Neural progenitor cell (in vitro differentiated cells): ENCODE measurements at places on chromosomes 5 and 9.

DNA sequence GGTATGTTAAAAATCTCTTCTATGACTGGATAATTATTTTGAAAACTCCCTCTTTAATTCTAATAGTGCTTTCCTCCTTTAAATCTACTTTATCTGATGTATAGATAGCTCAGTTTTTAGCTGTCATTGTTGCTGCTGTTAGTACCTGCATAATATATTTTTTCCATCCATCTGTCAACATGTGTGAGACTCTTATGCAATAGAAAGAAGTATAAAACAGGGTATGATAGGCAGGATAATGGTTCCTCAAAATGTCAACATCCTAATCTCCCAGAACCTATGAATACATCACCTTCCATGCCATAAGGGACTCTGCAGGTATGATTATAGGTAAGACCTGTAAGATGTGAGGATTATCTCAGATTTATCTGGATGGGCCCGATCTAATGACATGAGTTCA, 136.9 kb upstream of the LHFPL2 start:
- H3K27ac ChIP-seq = no peak overlapping the region
- H3K27me3 ChIP-seq = no peaks in the 10 kb centered on the region
- DNase-seq = no peak
- no peaks in the 10 kb centered on the region for H3K36me3 ChIP-seq
- no peaks in the 10 kb centered on the region for H3K4me1 ChIP-seq
- no peak overlapping the region for H3K4me3 ChIP-seq

DNA sequence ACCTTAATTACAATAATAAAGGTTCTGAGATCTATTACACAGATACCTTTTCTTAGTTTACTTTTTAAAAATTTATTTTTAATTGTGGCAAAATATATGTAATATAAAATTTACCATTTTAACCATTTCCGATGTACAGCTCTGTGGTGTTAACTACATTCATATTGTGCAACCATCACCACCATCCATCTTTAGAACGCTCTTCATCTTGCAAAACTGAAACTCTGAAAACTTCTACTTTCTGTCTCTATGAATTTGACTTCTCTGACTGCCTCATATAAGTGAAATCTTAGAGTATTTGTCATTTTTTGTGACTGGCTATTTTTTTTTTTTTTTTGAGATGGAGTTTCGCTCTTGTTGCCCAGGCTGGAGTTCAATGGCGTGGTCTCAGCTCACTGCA, 26.8 kb downstream of the WWC1 start:
- DNase-seq = no peak
- no peak overlapping the region for H3K27ac ChIP-seq
- no peaks in the 10 kb centered on the region for H3K27me3 ChIP-seq
- no peak overlapping the region for H3K4me3 ChIP-seq
- peaks cover 28% of the 10 kb centered on the region for H3K4me1 ChIP-seq

DNA sequence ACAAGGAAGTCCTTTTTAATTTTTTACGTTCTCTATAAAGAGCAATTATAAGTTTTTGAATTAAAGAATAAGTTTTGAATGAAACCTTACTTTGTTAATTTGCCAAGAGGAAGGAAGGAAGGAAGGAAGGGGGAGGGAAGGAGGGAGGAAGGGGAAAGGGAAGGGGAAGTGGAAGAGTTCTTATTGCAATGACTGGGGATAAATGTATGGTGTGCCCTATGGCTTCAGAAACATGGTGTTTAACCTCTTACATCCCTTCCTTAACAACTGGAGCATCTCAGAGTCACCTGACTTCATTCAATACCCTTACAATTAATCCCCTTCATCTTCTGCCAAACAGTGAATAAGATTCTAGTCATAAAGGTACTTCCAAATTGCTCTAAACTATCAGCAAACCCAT, 16.0 kb downstream of the CEMIP2 start:
- peak overlapping the region; percentile 37 for H3K4me3 ChIP-seq
- peaks cover 20% of the 10 kb centered on the region for H3K36me3 ChIP-seq
- H3K4me1 ChIP-seq = peaks cover 69% of the 10 kb centered on the region
- peak overlapping the region; percentile 94 for H3K27ac ChIP-seq
- DNase-seq = peak; percentile 42

DNA sequence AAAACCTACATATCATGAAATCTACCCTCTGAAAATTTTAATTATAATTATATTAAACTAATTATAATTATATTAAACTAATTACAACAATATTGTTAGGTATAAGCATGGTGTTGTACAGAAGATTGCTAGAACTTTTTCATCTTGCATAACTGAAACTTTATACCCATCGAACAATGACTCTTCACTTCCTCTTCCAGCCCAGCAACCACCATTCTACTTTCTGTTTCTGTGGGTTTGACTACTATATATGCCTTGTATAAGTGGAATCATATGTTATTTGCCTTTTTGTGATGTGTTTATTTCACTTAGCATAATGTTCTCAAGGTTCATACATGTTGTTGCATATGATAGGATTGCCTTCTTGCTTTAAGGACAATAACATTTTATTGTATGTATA, 274.2 kb upstream of the CCNH start:
- no peak overlapping the region for H3K27ac ChIP-seq
- H3K27me3 ChIP-seq = no peaks in the 10 kb centered on the region
- DNase-seq = no peak
- no peaks in the 10 kb centered on the region for H3K4me1 ChIP-seq
- H3K4me3 ChIP-seq = no peak overlapping the region

DNA sequence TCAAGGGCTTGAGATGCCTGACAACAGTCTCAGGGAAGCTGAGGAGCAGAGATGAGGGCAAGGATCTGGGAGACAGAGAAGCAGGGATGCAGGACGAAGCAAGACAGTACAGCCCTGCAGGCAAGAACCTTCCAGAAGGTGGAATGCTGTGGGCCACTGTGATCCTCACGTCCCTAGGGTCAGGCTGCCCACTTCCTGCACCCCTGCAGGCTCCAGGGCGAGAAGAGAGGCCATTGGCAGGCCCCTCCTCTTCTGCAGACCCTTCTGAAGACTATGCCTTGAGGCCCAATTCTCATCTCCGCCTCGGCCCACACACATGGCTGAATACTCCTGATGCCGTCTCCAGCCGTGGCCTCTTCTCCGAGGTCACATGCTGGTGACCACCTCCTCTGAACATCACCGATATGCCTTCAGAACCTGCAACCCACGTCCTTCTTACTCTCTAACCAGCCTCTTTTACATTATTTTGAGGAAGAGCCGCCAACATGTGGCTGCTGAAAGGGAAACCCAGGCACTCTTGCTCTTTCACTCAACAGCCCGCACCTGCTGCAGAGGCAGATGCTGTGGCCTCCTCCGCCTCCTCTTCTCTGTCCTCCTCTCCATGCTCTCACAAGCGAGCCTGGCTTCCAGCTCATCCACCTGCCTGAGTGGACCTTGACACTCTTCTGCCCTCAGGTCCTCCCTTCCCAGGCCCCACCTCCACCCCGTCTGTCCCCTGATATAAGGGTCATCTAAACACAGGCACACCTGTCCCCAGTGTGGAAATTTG, 181.5 kb downstream of the IRX2 start:
- no peak overlapping the region for H3K4me3 ChIP-seq
- H3K27me3 ChIP-seq = no peaks in the 10 kb centered on the region
- no peak overlapping the region for H3K27ac ChIP-seq
- DNase-seq = no peak
- H3K36me3 ChIP-seq = no peaks in the 10 kb centered on the region

- peaks cover 15% of the 10 kb centered on the region for H3K4me1 ChIP-seq
- no peaks in the 10 kb centered on the region for H3K36me3 ChIP-seq
- no peak for DNase-seq
- no peak overlapping the region for H3K27ac ChIP-seq
- H3K4me3 ChIP-seq = no peak overlapping the region
Measured at GRCh38 chr5:65978251-65978650, 51.9 kb downstream of the ERBIN start.
